ENCODE measurements at places on chromosomes 6 and 20. TPM values are rescaled to one million over a fixed set of nuclear protein-coding genes. Genes with fewer than 3 reads are reported as not detected.

Gene LHFPL5
- not detected for total RNA-seq

Gene LIN28B
- total RNA-seq, result 0.14 TPM

Gene MEP1A
- total RNA-seq, result not detected

Gene CNKSR3
- 15.6 TPM for total RNA-seq

Gene SLC17A3
- total RNA-seq, result not detected

Gene NRSN1
- total RNA-seq, result 0.35 TPM

Gene MRPL14
- 35.3 TPM for total RNA-seq

Gene SLC35F1
- 12.1 TPM for total RNA-seq

Gene PLAGL2
- total RNA-seq, result 2.3 TPM

All from uterus (tissue), 4 donors.